ENCODE measurements at places on chromosomes 5 and 9.

DNA sequence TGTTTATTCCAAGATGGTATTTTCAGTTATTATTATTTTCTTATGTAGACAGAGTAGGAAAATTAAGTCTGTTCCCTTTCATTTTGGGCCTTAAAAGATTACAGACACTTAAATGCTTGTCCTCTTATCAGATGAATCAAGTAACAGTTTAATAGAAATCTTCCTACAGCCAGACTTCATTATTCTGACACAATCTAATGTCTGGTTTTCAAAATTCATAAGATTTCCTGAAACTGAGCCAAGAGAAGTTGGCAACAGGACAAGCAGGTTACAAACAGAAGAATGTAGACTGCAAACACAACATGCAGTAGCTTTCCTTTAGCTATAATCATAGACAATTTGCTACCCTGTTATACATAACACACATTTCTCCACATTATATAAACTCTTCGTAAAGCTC is 130.5 kb downstream of the FBXL17 start:
- DNase-seq = no peak

- DNase-seq = no peak
Observed at GRCh38 chr5:142719836-142720370, 34.0 kb upstream of the FGF1 start.

- no peak for DNase-seq
Observed at GRCh38 chr9:105073147-105073546, 145.2 kb upstream of the ABCA1 start.

- no peak for DNase-seq
Observed at GRCh38 chr5:7868427-7868772, 431 bp downstream of the FASTKD3 start.

DNA sequence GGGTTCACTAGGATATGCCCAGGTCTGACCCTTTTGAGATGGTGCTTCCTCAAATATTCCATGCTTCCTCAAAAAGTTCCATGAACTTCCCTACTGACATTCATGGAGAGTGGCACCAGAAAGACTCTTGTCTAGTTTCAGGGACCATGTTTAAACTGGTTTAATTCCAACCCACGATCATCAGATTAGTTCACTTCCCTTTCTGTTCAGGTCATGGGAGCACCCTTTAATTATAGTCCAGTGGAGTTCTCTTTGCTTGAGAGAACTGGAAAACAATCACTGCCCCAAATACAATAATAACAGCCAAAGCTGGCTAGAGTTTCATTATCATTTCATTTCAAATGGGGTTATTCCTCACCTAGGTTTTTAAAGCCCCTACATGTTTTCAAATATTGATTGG is 9.7 kb upstream of the ERBIN start:
- DNase-seq = no peak

GRCh38 chr5:178529080-178529479 is 61.1 kb downstream of the COL23A1 start:
- DNase-seq = no peak

DNA sequence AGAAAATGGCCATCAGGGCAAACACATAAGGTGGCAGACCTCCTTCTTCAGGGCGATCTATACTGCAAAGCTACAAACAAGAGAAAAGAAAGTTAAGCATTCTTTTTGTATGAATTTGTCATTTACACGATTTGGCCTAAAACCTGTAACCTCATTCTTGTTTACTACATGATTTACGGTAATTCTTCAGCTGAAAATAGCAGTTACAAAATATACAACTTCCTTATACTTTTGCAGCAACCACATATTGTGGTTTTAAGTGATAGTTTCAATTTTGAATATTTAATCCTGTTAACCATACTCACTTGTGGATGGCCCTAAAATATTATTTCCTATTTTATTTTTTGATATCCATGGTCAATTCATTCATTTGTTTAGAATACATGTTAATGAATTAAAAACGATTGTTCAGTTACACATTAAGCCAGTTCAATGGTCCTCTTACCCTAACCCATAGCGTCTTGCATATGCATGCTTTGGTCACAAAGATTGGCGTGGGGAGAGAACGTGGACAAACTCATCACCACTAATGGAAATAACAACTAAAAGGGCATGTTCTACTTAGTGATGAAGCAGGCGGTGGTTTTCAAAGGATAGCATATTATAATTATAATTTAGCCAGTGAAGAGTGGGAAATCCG is 16.6 kb downstream of the TUT7 start:
- DNase-seq = no peak

DNA sequence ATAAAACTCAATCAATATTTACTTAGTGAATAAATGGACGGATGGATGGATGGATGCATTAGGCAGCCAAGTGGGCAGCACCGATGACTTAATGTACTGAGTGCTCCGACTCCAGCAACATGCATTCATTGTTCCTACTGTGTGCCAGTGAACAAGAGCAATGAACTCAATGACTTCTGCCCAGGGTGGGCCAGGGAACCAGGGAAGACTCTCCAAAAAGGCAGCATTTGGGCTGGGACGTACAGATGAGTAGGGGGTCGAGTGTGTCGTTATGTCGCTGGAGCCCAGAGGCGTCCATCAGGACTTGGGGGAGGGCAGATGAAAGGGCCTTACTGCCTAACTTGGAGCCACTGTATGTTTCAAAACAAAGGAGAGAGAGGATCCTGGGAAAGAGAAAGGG is 126.4 kb downstream of the KCNIP1 start:
- no peak for DNase-seq

DNA sequence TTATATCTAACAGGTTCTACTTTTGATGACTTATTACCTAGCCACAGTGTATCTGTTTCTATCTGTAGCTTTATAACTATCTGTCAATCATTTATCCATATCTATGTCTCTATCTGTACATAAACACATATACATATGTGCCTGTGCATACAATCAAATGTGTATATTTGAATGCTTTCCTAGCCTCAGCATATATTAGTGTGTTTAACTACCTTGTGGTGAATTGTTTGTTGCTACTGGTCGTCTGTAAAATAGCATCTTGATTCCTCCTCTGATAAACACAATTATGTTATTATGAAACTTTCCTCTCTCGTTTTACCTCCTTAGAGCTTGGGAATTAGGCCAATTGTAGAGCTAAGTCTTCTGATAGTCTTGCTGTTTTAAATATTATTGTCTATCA is 44.4 kb downstream of the PARP8 start:
- DNase-seq = no peak
